ENCODE measurements at places on chromosomes 3 and 15.

- DNase-seq, result no peak
Observed at GRCh38 chr15:78438619-78439285, 736 bp downstream of the IREB2 start.

GRCh38 chr3:183148056-183148455, 14.5 kb downstream of the LAMP3 start:
- no peak for DNase-seq

GRCh38 chr15:39786447-39787056, 3.9 kb upstream of the FSIP1 start:
- DNase-seq, result peak; percentile 22

DNA sequence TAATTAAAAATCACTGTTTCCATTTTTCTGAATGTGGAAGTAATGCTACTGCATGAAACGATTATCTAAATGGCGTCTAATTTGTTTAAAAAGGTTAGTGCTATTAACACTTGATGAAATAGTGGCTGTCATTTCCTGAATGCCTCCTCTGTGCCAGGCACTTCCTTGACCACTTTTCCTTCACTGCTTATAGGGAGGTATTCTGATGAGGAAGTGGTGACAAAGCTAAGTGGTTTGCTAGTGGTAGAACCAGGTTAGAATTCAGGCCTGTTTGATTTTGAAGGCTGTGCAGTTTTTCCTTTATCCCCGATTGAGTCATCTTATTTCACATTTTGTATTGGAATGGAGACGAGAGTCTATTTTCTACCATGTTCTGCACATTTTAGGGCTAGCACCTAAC, 119.0 kb downstream of the USP13 start:
- no peak for DNase-seq

GRCh38 chr3:94862703-94863102, 799.8 kb downstream of the NSUN3 start:
- DNase-seq, result no peak

- DNase-seq, result no peak
Observed at GRCh38 chr15:31279221-31280045, 47.2 kb upstream of the KLF13 start.

- DNase-seq, result no peak
Observed at GRCh38 chr15:53710906-53711305, 48.6 kb downstream of the WDR72 start.

GRCh38 chr3:175573226-175573625, 714.1 kb downstream of the NAALADL2 start:
- DNase-seq, result no peak

GRCh38 chr3:159805411-159805772, 183.2 kb upstream of the IL12A start:
- no peak for DNase-seq

DNA sequence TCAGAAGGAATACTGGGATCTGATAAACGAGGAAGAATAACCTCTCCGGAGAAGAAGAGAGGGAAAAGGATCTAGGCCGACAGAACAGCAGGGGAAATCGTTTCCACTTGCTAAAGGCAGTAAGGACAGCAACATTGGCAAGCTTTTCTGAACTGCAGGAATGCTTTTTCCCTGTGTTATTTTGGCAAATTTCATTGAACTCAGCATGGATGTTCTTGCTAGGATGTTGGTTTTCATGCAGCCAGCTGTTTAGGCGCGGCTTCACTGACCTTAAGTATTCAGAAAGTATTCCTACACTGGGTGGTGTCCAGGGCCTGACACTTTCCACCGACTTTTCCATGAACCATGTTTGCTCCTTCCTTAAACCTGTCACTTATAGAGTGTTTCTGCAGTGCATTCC, 489.7 kb downstream of the CNTN3 start:
- DNase-seq, result no peak

DNA sequence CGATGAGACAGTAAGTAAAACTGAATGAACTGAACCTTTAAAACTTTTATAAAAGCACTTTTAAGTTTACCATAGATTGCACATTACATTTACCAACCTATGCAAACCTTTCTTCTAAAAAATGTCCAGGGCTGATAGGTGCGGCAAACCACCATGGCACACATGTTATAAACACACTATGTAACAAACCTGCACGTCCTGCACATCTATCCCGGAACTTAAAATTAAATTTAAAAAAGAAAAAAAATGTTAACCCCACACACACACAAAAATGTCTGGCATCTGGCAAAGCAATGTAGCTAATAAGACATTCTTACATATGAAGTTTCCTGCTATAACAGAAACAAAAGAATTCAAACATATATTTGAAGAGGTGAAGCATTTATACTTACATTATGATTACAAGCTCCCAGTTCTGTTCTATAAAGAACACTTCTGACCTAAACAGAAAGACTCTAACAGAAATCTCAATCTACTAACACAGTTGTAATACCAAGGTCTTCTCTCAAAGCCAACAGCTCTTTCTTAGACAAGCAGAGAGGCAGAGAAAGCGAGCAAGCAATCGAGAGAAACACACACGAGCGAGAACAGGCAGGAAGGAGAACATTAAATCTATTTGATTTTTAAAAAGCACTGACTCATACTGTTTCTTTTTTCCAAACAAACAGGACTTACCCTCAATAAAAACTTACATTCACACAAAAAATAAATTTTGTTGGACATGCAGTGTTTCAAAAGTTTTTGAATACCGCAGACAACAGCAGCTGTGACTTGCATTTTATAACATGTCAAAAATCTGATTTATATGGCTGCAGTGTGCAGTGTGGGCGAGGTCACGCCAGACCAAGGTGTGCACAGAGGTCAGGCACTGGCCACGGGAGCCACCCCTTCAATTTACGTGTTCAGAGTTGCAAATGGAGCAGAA, at the start of gene NRG4:
Gene NRG4, minus strand, starts transcription at position 798 of the 925 bp plus-strand sequence. CDS start 1,194 bp downstream, outside the sequence.
- no peak for DNase-seq

GRCh38 chr15:27017168-27017809, 46.3 kb downstream of the GABRG3 start:
- DNase-seq, result no peak

DNA sequence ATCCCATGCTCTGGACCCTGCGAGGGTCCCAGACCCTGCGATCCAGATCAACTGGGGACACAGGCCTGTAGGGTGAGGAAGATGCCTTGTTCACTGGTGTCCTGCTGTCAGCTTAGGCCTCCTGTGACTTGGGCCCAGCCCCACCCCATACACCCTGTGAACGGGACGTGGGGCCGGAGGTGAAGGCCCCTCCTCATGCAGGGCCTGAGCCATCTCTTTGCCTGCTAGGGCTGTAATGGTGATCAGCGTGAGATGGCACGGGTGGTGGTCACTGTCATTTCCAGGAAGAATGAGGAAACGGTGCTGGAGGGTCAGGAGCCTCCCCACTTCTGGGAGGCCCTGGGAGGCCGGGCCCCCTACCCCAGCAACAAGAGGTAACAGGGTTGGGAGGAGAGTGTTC, 12.4 kb downstream of the VILL start:
- no peak for DNase-seq

DNA sequence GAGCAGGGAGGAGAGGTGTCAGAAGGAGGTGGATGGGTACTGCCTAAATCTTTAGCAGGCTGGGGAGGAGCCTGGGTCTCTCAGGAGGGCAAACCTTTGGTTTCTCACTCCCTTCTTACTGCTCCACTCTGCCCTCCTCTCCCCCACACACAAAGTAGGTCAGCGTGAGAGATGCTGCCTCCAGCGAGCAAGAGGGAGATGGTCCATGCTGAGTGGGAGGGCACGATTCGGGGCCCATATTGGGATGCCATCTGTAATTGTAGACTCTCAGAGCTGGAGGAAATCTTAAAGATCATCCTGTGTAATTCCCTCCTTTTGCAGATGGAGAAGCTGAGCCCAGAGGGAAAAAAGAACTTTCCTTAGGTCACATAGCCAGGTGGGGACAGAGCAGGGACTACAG, 34.2 kb upstream of the SYN2 start:
- no peak for DNase-seq

DNA sequence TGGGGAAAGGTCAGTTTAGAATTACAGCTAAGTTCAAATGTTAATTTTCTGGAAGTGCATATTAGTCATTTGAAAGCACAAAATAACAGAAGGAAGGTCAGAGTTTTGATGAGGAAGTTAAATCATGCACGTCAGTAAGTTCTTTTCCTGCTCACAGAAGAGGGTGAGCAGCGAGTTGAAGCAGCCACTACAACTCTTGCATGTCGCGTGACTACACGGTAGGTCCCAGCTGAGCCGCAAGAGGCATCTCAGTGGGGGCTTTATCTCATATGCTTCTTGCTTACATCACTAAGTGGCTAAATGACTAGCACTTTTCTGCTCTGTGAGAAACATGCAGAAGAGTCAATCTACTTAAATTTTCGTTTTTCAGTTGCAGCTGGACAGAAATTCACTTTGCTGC, 21.3 kb upstream of the SEC62 start:
- no peak for DNase-seq

- DNase-seq, result no peak
Observed at GRCh38 chr15:47326410-47327333, 390.6 kb upstream of the SEMA6D start.

DNA sequence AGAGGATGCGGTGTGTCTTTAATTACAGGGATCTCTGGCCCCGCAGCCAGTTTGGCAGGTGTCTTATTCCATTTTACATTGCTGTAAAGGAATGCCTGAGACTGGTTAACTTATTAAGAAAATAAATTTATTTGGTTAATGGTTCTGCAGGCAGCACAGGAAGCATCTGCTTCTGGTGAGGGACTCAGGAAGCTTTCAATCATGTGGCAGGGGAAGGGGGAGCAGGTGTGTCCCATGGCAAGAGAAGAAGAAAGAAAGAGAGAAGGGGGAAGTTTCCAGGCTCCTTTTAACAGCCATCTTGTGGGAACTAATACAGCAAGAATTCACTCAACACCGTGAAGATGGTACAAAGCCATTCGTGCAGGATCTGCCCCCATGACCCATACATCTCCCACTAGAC, 128.0 kb upstream of the CRBN start:
- no peak for DNase-seq

DNA sequence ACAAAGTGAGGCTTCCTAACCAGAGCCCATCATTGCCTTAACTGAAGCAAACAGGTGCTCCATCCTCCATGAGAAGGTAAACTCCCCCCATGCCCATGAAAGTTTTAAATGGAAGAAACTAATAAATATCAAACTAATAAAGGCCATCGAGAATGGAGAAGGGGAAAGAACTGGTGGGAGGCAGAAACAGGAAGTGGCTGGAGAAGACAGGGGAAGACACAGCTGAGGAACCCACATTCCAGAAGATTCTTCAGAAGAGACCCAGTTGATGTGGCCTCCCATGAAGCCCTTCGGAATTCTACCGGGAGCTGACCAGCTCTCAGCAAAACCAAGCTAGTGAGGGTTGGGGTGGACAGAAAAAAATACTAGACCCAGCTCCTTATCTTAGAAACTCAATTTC, 41.6 kb downstream of the SH3BP5 start:
- DNase-seq, result no peak

GRCh38 chr15:82875411-82876003, 66.1 kb downstream of the WHAMM start:
- DNase-seq, result no peak

DNA sequence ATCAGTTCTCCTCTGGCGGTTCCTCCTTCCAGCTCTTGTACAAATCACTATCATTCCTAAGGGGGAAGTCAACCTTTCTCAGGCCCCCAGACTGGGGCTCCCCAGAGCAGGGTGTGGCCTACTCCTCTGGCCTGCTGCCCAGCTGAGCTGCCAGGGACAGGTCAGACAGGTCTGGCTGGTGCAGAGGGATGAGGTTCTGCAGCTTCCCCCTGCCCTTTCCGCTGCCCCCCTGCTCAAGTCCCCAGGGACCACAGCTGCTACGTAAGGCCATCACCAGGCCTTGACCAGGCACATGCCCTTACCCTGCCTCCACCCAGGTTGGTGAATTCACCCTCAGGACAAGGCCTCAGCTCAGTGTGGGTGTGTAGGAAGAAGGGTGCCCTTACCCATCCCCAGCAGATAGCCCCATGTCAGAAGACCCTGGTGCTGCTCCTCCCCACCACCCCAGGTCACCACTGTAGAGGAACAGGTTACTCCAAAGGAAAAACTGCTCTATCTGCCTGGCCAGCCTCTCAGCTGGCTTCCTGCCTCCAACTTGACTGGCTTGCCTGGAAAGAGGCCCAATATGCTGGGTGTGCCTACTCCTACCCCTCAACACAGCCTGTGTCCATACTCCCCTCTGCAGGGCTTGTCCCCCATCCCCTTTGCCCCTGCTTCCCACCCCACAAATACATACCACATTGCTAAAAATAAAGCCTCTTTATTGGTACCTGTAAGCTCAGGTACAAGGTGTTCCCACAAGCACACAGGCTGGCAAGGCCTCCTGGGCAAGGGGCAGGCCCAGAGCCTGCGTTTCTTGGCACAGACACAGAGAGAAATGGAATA, 12.0 kb downstream of the CSRNP1 start:
- DNase-seq, result no peak

GRCh38 chr15:65318870-65319356, 14.4 kb downstream of the RNU5B-1 start:
- DNase-seq, result peak; percentile 3

- no peak for DNase-seq
Observed at GRCh38 chr3:174862101-174862500, 3.0 kb downstream of the NAALADL2 start.

GRCh38 chr15:95715116-95715903, 615.2 kb upstream of the NR2F2 start:
- no peak for DNase-seq

DNA sequence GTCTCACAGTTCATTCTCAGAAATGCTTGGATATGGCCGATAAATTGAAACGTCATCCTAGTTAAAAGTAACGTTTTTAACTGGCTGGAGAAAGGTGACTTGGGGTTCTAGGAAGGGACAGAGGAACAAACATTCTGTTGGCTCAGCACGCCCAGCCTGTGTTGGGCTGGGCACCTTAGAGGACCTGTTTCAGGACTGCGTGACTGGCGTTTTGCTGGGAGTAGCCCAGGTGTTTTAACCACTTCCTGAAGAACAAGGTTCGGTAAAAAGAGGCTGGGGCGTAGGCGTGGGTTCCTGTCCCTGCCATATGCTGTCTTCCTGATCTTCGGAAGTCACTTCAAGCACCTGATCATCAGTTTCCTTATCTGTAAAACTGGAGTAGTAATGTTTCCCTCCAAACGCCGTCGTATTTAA, 1.1 kb upstream of the TLNRD1 start:
- DNase-seq, result no peak

- no peak for DNase-seq
Observed at GRCh38 chr3:52490939-52491526, 4.1 kb upstream of the STAB1 start.

DNA sequence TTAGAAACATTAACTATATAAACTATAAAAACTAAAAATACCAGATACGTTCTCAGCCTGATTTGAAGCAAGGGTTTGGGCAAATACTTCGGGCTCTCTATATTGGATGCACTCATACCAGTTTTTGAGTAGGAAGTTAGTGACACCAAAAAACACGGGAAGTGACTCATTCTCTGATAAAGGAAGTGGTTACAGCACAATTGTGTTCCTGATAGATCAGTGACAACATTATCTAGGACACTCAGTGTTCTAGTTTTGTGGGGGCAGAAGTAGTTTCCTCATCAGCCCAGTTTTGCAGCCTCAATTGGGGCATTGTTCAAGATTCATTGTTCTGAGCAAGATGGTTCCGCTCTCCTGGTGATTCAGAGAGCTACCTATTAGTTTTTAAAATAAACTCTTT, 469.6 kb upstream of the DPPA4 start:
- no peak for DNase-seq
